ENCODE measurements at places on chromosomes 13 and 19.

GRCh38 chr19:14166999-14167575 lies 30.7 kb upstream of the ASF1B start:
- DNase-seq: peak; percentile 19

DNA sequence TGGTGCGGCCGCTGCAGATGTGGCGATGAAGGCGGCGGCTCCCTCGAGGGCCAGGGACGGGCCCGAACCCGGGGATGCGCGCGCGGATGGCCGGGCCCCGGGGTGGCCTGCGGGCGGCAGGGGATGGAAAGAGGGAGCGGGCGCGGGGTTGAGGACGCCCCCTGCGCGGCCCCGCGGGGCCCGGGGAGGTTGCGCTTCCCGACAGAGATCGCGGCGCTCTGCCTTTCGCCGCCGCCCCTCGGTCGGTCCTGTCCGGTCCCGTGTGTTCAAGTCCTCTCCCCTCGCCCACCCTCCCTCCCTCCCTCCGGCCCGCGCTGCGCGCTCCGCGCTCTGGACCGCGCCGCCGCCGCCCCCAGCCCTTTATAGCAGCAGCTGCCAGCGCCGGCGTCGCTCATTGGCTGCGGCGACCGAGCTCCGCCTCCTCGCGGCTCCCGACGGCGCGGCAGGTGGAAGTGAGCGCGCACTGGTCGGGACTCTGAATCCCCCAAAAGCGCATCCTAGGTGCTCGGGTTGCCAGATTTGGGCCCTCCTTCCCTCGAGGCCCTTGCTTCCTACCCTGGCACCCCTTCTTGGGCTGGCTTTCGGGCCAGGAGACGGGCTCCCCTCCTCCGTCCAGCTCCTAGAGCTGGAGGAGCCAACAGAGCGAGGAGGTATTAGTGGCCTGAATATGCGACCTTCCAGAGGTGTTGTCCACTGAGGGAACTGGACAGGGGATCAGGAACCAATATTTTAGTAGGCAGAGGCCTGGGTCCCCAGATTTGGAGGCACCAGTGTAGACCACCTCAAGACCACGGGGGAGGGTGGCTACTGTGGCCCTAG lies at the start of gene ELAVL3:
Gene ELAVL3 (minus strand): TSS at position 332 of the 819 bp plus-strand sequence. CDS start 438 bp downstream, outside the sequence.
- no peak for DNase-seq

- DNase-seq: no peak
Observed at GRCh38 chr19:49243726-49244125, 81.3 kb downstream of the SLC6A16 start.

GRCh38 chr19:29702161-29702962 lies 12.7 kb downstream of the C19orf12 start:
- DNase-seq: no peak

DNA sequence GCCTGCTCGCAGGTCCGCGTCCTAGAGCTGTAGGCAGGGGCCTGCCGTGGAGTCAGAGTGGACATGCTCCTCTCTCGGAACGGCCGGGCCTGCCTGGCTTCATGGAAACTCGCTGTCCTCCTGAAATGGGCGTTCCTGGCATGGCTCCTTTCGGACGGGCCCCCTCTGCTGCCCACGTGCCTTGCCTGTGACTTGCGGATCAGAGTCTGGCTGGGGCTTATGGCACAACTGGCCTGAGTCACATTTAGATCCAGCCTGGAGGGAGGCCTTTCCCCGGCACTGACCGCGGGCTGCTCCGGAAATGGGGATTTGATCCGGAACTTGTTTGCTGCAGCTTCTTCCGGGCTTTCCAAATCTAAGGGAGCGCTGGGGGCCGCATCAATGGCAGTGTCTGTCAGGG lies 28.1 kb downstream of the THSD1 start:
- DNase-seq: no peak
